ENCODE measurements at places on chromosomes 2 and 18.

- no peak for DNase-seq
These were observed 51.2 kb upstream of the LYPD6B start for GRCh38 chr2:148987286-148987685.

DNA sequence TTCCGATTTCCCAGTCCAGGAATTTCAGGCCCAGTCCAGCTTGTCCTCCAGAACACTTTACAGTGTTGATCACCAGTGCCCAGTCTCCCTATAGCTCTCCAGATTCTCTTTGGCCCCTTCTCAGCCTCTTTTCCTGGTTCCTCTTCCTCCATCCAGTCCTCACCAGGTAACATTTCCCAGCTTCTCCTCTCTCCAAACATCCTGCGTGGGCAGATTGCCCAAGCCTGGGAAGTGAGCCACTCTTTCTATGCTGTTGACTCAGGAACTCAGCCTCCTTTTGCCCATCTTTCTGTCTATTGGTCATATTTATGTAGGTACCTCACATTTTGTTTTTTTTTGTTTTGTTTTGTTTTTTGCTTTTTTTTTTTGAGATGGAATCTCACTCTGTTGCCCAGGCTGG is 109.4 kb downstream of the LYPD1 start:
- no peak for DNase-seq

DNA sequence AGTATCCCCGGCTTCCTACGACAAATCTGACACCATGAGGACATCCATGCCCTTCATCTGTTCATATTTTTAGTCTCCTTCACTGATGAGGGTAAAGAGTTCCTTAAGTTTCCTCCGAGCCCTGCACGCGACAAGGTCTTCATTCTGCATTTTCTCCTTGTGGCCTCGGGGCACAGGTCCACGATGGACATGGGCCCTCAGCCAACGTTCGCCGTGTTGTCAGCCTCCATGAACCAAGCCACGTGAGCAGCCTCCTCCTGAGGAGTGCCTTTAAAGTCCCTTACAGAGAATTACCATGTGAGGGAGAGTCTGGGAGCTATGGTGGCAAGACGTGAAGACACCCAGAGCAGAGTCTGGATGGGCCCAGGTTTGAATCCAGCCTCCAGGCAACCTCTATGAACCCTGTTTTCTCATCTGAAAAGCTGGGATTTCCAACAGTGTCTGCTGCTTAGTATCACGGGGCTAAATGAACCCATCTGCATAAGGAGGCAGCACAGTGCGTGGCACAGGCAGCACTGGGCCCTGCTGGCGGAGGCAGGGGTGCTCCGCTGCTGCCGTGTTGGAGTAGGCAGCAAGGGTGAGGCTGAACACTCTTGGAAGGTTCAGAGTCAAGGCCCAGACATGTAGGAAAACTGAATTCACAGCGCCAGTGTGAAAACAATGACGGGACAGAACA is 54.1 kb downstream of the EIPR1 start:
- DNase-seq: no peak

GRCh38 chr18:79526468-79527460 is 131.0 kb downstream of the NFATC1 start:
- DNase-seq: peak; percentile 20

- no peak for DNase-seq
These were observed 26.1 kb downstream of the BOLL start for GRCh38 chr2:197759013-197759412.

DNA sequence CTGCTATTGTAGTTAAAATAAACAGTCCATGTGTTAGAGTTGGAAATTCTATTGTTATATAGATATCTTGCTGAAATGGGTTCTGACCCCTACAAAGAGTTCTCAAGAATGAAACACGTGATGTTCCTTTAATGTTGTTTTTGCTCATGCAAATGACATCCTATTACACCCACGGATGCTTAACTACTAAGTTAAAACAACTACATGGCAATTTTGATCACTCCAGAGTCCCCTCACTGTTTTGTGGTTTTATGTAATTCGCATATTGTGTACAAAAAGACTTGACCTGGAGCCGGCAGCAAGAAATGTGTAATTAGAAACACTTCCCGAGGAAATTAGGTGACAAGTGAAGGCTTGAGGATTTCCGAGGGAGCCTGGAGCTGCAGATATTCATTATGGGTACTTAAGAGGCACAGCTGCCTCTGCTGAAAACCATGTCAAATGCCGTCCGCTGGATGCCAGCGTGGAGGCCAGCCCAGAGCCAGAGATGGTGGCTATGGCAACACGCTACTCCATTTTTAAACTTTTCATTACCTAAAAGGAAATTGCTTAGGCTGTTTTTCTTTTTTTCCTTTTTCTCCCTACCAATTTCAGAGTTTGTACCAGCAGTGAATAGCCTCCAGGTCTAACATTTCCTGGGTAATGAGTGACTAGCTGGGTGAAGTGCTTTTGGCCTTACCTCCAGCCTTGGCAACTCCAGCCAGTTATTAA is 21.0 kb upstream of the CABLES1 start:
- no peak for DNase-seq

GRCh38 chr2:2172516-2172915 is 158.6 kb downstream of the MYT1L start:
- DNase-seq: no peak

DNA sequence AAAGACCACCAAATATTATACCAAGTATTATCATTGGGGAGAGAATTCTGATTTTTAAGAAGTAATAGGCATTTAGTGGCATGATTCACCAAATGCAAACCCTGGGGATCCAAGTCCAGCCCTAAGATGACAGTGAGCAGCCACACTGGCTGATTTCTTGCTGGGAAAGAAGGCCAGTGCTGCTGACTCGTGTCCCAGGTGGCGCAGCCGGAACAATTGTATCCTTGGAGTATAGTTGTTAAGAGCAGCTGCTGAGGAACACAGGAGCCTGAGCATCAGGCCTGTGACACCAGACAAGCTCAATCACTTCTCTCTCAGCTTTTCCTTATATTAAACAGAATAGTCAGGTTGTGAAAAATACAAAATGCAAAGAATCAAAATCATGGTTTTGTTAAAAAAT is 48.4 kb downstream of the LRP1B start:
- DNase-seq: no peak

DNA sequence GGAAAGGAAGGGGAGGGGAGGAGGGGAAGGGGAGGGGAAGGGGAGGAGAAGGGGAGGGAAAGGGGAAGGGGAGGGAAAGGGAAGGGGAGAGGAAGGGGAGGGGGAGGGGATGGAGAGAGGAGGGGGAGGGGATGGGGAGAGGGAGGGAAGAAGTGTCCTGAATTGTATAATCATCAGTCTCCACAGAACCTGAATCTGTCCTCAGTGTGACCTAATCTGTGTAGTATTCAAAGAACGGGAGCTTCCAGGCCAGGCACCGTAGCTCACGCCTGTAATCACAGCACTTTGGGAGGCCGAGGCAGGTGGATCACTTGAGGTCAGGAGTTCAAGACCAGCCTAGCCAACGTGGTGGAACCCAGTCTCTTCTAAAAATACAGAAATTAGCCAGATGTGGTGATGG is 41.1 kb upstream of the CCDC150 start:
- DNase-seq: no peak

- DNase-seq: no peak
These were observed 176.1 kb downstream of the TXNL1 start for GRCh38 chr18:56462276-56462675.

DNA sequence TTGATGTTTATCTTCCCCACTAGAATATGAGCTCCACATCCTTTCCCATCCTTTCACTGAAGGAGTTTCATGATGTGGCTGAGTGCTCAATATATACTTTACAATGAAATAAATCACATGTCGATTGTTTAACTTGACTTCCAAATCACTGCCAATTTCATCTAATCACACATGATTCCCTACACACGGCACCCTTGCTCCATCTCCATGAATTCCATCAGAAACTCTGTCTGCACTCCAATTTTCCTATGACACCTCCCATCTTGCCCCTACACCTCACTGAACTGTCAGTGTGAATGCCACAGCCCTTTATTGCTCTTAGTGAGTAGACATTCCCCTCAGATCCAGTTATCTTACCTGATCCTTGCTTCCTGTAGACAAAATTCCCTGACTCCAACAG is 366.0 kb downstream of the CMPK2 start:
- DNase-seq: no peak

DNA sequence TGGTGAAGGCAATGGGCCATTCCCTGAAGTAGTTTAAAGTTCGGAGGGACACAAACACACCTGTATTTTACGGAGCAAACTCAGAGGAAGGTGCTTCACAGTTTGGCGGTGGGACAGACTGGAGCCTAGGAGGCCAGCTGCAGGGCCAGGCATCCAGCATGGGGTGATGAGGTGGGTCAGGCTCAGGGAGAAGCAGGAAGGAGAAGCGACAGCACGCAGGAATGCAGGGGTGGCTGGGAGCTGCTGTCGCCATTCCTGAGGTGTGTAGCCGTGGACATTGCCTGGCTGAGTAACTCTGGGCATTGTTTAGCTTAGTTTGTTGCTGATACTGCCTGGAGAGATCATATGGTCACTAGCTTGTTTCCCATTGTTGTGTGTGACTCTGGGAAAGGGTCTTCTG is 35.8 kb upstream of the METTL21A start:
- DNase-seq: no peak

- DNase-seq: no peak
These were observed 11.1 kb downstream of the SLC30A3 start for GRCh38 chr2:27251766-27252165.

DNA sequence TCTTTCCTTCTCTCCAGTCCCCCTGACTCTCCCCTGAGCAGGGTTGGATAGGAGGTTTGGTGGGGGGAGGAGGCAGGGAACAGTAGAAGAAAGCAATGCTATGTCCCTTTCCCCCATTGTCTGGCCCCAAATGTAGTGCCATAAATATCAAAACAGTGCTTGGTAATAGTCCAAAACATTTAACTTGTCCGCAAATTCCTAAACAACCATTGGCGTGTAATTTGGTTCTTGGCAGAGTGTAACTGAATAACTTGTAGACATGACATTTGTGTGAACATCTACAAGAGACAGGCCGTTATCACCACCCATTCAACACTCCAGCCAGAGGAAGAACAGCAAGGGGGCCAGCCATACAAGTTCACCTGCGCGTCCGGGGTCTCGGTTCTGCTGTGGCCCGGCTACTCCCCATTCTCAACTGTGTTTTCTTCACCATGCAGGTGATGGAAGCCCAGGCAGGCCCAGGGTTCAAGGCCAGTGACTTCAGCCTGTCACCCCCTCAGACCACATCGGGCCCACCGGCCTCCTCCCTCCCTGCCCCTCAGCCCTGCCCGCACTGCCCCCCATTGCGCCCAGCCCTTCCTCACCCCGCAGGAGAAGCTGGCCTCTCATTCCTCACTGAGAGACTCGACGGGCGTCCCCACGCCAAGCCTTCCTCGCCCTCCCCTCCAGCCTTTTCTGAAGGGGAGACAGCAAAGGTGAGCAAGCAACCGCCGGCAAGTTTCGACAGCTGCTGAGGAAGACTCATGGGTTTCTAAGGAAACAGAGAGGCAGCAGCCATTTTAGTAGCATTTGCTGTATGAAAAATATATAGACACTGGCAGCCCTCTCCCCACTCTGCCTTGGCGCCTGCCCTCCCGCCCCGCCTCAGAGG is 699 bp upstream of the RAPGEF4 start:
- peak; percentile 55 for DNase-seq

DNA sequence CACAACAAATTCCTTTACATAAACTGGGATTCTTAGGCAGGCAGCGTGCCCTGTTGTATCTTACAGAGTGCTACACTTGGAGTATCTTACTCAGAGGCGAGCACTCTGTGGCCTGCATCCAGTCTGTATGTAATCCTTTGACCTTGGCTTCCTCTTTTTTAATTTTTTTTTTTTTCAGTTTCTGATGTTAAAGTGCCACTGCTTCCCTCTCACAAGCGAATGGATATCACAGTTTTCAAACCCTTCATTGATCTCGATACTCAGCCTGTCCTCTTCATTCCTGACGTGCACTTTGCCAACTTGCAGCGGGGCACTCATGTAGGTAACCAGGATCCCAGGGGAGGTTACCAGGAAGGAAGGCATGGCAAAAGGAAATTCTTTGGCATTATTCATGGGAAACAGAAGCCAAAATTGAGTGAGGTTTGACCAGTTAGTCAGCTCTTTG is 40.4 kb downstream of the GRHL1 start:
- DNase-seq: no peak

DNA sequence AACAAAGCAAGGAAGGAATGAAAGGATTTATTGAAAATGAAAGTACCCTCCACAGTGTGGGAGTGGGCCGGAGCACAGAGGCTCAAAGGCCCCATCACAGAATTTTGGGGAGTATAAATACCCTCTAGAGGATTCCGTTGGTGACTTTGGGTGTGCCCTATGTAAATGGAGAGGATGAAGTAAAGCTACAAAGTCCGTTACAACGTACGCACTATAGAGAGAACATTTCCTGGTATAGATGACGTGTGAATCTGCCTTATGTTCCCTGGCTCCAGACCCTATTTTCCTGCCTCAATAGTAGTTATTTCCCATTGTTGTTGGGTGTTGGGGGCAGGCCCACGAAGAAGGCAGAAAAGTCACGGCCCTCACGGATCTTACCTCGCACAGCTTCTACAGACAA is 65.3 kb downstream of the GALR1 start:
- no peak for DNase-seq

DNA sequence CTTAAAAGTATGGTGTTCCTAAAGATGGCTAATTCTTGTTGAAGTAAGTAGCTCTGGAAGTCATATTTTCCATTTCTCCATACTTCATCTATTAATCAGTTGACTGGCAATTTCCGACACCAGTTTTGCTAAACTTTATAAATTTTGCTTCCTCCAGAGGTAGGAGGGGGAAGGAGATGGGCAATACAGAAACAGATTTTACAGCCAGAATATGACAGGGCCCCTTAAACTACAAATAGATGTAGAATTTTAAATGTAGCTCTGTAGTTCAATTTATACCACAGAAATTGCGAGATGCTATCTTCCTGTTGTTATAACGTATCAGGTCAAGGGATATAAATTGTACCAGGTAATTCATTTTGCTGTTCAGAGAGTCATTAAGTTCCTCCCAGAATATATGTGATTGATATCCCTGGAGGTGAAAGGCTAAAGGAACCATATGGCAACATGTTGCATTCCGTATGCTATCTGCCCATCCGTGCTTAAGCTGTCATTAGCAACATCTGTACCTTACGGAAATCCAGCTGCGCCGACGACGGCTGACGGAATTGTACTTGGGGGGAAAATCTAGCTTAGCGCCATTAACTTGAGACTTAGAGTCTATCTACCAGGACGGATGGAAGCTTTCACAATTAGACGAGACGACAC is 8.4 kb upstream of the NR4A2 start:
- peak; percentile 64 for DNase-seq

DNA sequence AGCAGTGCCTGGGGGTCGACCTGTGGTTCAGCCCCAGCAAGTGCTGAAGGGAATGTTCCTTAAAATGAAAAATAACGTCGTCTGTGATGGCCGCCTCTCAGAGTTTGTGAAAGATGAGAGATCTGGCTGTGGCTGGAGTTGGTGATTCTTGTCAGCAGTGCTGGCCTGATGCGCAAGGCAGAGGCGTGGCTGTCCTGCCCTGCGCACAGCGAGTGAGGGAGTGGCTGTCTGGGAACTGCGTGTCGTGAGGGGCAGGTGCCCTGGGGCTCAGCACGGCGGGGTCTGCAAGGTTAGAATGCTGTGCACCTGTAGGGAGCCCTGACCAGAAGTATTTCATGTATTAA is 8.8 kb downstream of the NFATC1 start:
- no peak for DNase-seq

DNA sequence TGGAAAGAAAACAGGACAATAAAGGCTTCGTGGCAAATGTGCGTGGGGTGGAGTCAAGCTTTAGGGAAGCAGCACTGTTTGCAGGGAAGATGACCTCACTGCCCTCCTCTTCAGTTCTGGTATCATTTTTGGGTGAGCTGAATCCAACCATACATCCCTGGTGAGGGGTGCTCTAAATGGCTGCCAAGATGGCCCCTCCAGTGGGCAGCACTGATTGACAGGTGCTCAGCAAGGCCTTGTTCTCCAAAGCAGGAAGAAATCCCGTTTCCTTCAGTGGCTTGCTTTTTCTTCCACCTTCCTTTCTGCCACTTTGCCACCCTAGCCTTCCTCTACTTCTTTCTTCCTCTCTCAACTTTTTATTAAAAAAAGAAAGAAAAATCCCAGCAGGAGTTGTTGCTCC is 132.8 kb upstream of the SP5 start:
- DNase-seq: no peak
